ENCODE measurements at places on chromosomes 2 and 18.

DNA sequence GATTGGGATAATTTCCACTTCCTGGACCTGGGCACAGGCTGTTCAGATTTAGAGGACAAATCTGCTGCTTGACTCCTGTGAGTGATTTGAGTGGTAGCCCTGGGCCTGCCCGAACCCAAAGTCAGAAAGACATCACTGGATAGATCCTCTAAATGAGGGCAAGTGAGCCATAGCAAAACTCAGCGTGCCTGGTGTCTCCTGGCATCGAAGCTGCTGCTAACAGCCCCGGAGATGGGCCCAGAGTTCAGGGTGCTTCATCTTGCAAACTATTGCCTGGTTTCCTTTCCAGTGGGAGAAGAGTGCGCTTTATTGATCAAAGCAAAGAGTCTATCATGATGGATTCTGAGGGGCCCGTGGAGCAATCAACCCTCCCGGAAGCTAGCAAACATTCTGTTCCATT lies 153.1 kb upstream of the KLHL29 start:
- no peak for DNase-seq

- peak; percentile 81 for DNase-seq
These were observed 1.4 kb upstream of the ACMSD start for GRCh38 chr2:134836986-134837385.

DNA sequence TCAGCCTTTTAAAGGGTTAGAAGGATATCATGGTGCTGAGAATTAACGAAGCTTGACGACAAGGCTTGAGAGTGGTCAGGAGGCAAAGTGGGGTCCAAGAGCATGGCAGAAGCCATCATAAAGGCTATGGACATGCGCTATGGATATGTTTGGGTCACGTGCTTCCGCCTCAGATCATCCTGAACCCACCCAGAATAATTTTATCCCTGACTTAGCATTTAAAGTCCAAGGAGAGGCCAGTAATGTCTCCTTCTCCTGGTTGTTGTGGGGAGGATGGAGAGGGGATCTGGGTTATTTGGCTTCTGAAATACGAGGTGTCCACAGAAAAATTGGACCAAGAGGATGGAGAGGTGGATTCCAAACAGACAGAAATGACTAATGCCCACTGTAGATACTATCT lies 38.8 kb upstream of the RBMS1 start:
- DNase-seq: no peak

- DNase-seq: no peak
These were observed 64.4 kb downstream of the TSN start for GRCh38 chr2:121819846-121820245.

DNA sequence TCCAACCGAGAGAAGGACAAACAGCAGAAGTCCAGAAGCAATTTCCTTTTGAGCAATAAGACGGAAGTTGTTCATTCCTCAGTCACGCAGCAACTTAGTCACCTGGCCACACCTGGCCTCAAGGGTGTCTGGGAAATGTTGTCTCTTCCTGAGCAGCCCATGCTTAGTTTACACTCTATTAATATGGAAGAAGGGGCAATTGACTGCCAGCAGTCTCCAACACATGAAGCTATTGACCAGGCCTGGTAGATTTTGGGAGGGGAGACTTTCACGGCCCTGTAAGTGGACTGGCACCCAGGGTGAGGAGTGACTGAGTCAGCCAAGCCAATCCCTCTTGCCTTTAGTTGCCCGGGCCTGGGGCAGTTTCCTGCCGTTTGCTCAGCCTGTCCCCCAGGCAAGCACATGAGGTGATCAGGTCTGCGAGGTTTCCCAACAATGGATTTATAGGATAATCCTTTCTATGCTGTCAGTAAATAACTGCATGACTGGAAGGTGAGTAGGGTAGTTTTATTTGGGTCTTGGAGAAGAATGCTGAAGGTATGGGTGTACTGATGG lies 43.8 kb upstream of the PPP4R1 start:
- no peak for DNase-seq

GRCh38 chr2:161165811-161166210 lies 5.6 kb downstream of the TANK start:
- no peak for DNase-seq

- DNase-seq: no peak
These were observed 69.3 kb upstream of the BZW1 start for GRCh38 chr2:200742426-200742825.

DNA sequence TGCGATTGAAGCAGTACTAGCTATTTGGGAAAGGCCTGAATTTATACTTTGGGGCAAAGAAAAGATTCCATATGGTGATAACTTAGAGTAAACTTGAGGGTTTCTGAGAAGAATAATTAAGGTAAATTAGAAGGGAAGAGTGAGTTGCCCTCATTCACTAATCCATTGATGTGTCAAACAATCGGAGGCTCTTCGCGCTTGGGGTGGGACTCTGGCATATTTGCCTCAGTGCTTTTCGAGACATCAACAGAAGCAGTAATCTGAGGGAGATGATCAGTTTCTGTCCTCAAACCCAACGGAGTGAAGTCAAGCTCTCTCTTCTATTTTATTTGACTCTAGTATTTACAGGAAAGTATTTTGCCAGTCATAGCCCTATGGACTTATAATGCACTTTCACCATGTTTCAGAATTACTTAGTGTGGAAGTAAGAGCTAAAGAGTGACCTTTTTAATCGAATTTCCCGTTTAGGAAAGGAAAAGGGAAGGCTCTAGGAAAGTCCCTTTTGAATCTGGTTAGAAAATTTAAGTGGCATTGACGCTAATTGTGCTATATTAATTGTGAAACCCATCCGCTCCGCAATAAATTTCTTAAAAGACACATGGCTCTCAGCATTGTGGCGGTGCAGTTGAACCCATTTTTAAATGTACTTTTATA lies 1.3 kb downstream of the RAB10 start:
- no peak for DNase-seq
